ENCODE measurements at places on chromosomes 4 and X.

DNA sequence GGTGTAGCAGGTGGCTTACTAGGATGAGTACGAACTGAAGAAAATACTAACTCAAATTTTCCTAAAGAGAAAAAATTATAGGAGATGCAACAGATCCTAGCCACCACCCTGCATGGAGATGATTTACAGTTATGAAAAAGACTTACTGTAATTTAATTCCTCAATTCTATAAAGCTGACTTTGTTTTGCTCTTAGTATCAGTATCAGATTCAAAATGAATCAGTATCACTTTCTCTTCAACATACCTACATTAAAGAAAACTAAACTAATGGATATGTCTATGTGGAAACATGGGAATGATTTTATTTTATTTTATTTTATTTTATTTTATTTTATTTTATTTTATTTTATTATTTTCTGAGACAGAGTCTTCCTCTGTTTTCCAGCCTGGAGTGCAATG is 525.8 kb downstream of the NLGN4X start:
- DNase-seq: no peak

DNA sequence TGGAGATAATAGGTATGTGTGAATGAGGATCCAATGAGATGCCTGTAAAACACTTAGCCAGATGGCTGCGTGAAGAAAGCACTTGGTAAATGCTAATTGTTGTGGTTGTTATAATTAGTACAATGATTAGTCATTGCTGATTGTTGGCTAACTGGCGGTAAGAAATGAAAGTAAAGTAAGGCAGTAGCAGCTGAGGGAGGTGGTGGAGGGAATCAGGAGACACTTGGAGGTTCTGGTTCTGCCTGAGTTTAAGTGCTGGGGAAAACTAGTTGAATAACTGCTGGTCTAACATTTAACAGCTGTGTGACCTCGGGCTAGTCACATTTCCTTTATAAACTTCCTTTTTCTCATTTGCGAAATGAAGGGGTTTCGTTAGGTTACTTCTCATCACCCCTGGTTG is 30.9 kb downstream of the CD38 start:
- DNase-seq: no peak

DNA sequence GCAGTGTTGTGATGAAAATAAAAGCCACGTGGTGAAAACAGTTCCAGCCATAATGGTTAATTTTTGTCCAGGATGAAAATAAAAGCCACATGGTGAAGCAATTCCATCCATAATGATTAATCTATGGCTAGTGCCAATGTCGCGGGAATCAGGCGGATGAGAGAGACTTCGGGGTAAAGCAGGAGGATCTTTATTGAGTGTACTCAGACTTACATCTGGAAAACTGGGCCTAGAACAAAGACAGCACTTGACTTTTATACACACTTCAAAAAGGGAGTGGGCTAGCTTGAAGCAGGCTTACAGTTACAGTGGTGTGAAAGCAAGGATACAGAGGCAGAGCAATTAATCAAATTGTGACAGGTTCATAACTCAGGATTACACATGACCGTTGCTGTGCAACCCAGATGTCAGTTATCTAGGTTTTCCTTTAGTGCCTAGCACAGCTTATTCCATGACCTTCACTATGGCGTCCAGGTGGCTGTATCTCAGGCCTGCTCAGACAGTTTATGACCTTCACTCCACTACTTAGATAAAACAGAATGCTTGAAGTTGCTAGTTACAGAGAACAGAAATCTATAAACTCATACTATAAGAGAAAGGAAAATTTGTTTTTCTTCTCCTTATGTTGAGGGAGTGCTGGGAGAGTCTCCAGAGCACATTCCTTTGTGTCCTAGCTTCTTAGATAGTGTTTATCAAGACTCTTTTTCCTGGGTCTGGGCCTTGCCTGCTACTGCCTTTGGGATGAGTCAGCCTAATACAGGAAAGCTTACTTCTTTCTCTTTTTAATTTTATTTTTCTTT is 5.9 kb upstream of the PLA2G12A start:
- no peak for DNase-seq

DNA sequence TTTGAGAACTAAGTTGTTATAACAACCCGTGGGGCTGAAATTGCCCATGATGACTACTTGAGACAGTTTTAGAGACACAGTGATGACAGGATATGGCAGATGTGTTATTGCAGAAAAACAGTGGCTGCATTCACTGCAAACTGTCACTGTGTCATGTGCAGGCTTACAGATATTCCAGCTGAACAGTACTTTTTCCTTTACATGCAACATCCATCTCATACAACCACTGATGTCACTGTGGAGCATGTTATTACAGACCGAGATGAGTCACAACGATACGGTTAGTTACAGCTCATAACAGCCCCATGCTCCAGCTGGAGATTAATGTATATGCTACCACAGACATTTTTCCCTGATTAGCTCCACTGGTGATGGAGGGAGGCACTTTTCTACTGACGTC is 207.4 kb downstream of the TMA16 start:
- DNase-seq: no peak

DNA sequence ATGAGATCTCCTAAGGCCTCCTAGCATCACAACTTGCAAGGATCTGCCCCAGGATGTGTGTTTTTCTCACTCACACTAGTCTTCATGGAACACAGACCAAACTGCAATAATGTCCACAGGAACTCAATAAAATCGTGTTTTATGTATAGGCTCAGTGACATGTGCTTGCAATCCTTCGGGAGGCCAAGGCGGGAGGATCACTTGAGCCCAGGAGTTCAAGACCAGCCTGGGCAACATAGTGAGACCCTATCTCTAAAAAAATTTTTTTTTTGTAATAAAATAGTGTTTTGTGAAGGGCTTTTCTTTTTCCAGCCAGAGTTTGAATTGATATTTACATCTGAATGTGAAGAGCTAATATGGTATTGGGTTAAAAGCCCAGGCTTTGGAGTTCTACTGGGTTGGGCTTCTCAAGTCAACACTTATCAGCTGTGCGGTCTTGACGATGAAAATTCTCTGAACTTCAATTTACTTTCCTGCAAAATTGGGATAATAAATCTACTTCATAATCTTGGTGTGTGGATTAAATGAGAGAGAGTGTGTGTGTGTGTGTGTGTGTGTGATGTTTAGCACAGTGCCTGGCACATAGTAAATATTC is 38.7 kb upstream of the SETD7 start:
- no peak for DNase-seq

GRCh38 chrX:33109858-33110257 is 101.5 kb downstream of the DMD start:
- no peak for DNase-seq

GRCh38 chr4:140968371-140968770 is 164.9 kb downstream of the RNF150 start:
- no peak for DNase-seq
